Calu3 (cell line): ENCODE measurements at places on chromosomes 6 and 20. TPM values are rescaled to one million over a fixed set of nuclear protein-coding genes. Genes with fewer than 3 reads are reported as not detected.
A peak's percentile ranks its signal among the peaks of the same experiment; 100 is the strongest.

DNA sequence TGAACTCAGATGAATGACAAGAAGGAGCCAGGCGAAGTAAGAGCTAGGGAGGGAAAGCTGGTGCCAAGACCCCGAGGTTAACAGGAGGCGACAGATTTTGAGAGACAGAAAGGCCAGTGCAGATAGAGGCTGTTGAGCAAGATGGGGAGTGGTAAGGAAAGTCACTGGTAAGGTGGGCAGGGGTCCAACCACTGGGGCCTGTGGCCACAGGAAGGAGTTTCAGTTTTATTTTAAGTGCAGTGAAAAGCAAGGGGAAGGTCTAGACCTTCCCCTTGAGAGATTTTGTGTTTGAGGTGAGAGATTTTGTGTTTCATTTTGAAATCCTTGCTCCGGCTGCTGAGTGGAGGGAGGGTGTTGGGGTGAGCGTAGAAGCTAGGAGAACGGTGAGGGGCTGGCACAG is 41.8 kb upstream of the APCDD1L start:
- H3K4me1 ChIP-seq: no peaks in the 10 kb centered on the region
- H3K4me3 ChIP-seq: no peak overlapping the region
- H3K27me3 ChIP-seq: peaks cover 90% of the 10 kb centered on the region
- H3K27ac ChIP-seq: no peak overlapping the region

- peaks cover 21% of the 10 kb centered on the region for H3K27me3 ChIP-seq
- no peak overlapping the region for H3K4me3 ChIP-seq
- no peaks in the 10 kb centered on the region for H3K36me3 ChIP-seq
- peaks cover 2% of the 10 kb centered on the region for H3K4me1 ChIP-seq
Observed at GRCh38 chr6:109491207-109491938, 8.4 kb upstream of the ZBTB24 start.

DNA sequence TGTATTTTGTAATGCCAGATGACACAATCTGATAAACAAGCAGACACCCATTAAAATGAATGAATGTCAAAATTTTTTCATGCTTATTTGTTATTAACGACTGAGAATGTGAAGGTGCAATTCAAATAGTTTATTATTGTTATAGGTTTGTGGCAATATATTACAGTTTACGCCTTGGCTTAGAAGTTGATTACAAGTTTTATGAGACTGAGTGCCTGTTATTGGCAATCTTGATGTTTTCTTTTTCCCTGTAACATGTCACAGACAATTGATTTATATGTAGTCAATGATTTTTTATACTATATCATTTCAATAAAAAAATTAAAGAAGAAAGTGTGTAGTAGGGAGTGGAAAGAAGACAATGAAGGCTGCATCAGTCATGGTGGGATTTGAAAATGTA is 144.1 kb upstream of the EEF1E1 start:
- H3K27me3 ChIP-seq: no peaks in the 10 kb centered on the region
- H3K4me1 ChIP-seq: no peaks in the 10 kb centered on the region
- H3K4me3 ChIP-seq: no peak overlapping the region
- no peaks in the 10 kb centered on the region for H3K36me3 ChIP-seq
- H3K27ac ChIP-seq: no peak overlapping the region
- DNase-seq: no peak

DNA sequence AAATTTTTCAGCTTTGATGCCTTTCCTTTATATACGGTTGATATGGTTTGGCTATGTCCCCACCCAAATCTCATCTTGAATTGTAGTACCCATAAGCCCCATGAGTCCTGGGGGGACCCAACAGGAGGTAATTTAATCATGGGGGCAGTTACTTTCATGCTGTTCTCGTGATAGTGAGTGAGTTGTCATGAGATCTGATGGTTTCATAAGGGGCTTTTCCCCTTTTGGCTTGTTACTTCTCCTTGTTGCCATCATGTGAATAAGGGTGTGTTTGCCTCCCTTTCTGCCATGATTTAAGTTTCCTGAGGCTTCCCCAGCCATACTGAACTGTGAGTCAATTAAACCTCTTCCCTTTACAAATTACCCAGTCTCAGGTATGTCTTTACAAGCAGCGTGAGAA is 66.8 kb downstream of the ARHGAP18 start:
- peaks cover 50% of the 10 kb centered on the region for H3K36me3 ChIP-seq
- DNase-seq: no peak
- H3K27ac ChIP-seq: peak overlapping the region; percentile 91
- H3K4me3 ChIP-seq: no peak overlapping the region

GRCh38 chr20:39282619-39283092 is 320.5 kb downstream of the DHX35 start:
- H3K4me3 ChIP-seq: no peak overlapping the region
- H3K27me3 ChIP-seq: peaks cover 49% of the 10 kb centered on the region
- no peaks in the 10 kb centered on the region for H3K36me3 ChIP-seq
- no peaks in the 10 kb centered on the region for H3K4me1 ChIP-seq

GRCh38 chr20:49280463-49281058 is 2.7 kb upstream of the ZNFX1 start:
- H3K27ac ChIP-seq: peak overlapping the region; percentile 95
- peak overlapping the region; percentile 82 for H3K4me3 ChIP-seq
- peaks cover 71% of the 10 kb centered on the region for H3K4me1 ChIP-seq

Gene FAM184A
- 8.2 and 8.6 TPM in 2 replicates for total RNA-seq

GRCh38 chr20:38239441-38239840 is 21.1 kb downstream of the KIAA1755 start:
- no peaks in the 10 kb centered on the region for H3K4me1 ChIP-seq
- H3K27ac ChIP-seq: no peak overlapping the region
- no peak for DNase-seq

Gene DNAH8
- total RNA-seq: 0.05 TPM in 1 of 2 replicates, not detected in the other

- H3K36me3 ChIP-seq: peaks cover 4% of the 10 kb centered on the region
- H3K27me3 ChIP-seq: no peaks in the 10 kb centered on the region
- DNase-seq: peak; percentile 55
- no peak overlapping the region for H3K4me3 ChIP-seq
Observed at GRCh38 chr6:46419576-46420002, 71.7 kb downstream of the RCAN2 start.

Gene TCP11
- not detected in 2 replicates for total RNA-seq

Gene SLC16A10
- total RNA-seq: 2.6 TPM in 2 replicates

GRCh38 chr6:112413780-112414179 is 66.7 kb downstream of the RFPL4B start:
- H3K27ac ChIP-seq: no peak overlapping the region
- H3K36me3 ChIP-seq: no peaks in the 10 kb centered on the region
- no peaks in the 10 kb centered on the region for H3K27me3 ChIP-seq
- H3K4me1 ChIP-seq: peaks cover 11% of the 10 kb centered on the region
- no peak overlapping the region for H3K4me3 ChIP-seq

Gene ADTRP
- 0.54 TPM in 1 of 2 replicates, not detected in the other for total RNA-seq

- H3K4me1 ChIP-seq: no peaks in the 10 kb centered on the region
- no peak overlapping the region for H3K4me3 ChIP-seq
- H3K27ac ChIP-seq: no peak overlapping the region
- no peaks in the 10 kb centered on the region for H3K36me3 ChIP-seq
- no peak for DNase-seq
- H3K27me3 ChIP-seq: no peaks in the 10 kb centered on the region
Observed at GRCh38 chr6:94401311-94401710, 982.0 kb upstream of the EPHA7 start.
